ENCODE measurements at places on chromosomes 1 and 21.

DNA sequence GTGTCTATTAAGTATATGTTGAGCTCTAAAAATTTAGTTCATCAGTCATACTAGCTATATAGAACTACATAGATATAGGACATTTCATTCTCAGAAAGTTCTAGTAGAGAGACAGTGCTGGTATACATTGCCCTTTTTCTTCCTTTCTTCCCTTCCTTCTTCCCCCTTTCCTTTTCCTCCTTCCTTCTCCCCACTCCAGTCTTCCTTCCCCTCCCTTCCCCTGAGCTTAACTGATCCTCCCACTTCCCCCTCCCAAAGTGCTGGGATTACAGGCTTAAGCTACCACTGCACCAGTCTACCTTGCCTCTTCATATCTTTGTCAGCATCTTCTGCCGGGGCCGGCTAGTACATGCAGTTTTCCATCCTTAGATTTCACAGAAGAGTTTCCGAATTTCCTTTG is 12.1 kb downstream of the THRAP3 start:
- no peak for DNase-seq

DNA sequence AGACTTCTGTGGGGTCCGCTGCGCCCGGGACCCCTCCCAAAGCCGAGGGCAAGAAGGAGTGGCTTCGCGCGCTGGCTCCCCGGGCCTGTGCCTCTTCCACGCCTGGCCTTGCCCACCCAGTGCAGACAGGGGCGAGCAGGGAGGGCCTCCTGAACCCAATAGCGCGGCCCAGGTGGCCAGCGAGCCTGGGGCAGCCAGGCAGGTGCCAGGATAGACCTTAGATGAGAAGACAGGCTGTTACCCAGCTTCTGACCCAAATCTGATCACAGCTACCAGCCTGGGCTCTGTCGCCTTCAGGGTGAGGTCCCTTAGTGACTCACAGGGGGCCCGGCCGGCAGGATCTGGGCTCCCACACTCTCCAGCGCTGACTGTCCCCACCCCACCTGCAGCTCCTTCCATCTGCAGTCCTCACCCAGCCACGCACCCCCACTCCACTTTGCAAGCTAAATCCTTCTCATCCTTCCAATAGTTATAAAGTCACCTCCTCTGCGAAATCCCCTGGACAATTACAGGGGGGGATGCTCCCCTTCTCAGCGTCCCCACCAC is 9.6 kb downstream of the CLEC20A start:
- no peak for DNase-seq

GRCh38 chr1:115828101-115829022 is 12.6 kb downstream of the NHLH2 start:
- no peak for DNase-seq

GRCh38 chr1:172482044-172482443 is 38.2 kb upstream of the PIGC start:
- DNase-seq, result no peak

- DNase-seq, result no peak
These were observed 15.9 kb downstream of the ZMYND12 start for GRCh38 chr1:42439940-42440339.

GRCh38 chr21:23725576-23725975 is 1881.7 kb downstream of the MRPL39 start:
- no peak for DNase-seq

DNA sequence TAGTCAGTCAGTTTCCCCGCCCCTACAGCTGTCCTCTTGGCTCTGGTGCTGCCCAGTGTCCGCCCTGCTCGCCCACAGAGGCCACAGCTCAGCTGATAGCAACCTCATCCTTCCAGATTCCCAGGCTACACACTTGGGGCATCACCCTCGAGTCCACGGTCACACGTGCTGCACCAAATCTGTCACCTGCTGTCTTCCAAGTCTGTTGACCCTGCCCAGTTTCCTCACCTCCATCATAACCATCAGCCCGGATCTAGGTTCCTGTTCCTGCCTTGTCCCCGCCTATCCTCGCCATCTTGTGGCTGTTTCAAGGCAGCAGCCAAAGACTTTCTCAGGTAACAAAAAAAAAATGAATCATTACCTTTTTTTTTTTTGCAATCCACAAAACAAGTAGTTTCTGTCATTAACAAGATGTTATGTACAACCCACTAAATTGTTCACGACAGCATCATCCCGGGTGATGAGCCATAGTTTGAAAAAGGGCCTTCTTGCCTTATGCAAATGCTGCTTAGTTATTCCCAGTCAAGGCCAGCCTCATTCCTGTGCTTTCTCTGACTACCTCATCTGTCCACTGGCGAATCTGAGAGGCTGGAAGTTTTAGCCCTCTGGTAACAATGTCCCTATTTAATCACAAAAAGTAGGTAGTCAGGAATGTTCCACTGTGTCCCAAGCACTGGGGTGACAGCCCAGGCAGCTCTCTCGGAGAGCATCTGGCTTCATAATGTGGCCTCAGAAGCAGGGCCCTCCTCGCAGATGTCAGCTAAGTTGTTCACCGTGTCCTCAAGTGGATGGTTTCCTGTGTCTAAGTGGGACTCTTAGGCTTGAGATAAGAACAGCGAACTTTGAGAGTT is 4.9 kb upstream of the MIIP start:
- DNase-seq, result no peak

- DNase-seq, result no peak
These were observed 625.3 kb downstream of the KIF26B start for GRCh38 chr1:245779797-245780755.

DNA sequence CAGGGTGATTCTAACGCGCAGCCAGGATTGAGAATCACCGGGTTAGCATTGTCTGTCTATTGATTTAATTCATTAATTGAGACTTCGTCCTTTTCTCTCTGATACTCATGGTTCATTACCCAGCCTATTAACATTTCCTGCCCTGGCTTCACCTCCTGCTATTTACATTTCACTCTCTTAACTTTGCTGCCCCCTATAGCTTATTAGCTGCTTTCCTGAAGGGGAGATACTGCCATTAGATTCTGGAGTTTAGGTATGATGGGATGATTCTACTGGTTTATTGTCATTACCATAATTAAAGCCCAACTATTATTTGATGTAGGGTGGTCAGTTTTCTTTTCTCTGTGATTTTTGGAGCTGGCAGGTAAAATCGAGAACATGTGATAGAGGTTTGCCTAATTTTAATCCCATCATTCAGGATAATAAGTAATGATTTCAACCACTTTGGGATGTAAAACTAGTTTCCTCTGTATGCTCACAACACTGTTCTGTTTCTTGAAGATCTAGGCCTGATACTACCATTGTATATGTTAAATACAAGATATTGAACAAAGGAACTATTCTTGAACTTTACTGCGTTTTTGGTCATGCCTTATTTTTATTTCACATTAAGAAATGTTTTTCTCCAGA is 6.4 kb downstream of the PPP2R5A start:
- DNase-seq, result no peak

DNA sequence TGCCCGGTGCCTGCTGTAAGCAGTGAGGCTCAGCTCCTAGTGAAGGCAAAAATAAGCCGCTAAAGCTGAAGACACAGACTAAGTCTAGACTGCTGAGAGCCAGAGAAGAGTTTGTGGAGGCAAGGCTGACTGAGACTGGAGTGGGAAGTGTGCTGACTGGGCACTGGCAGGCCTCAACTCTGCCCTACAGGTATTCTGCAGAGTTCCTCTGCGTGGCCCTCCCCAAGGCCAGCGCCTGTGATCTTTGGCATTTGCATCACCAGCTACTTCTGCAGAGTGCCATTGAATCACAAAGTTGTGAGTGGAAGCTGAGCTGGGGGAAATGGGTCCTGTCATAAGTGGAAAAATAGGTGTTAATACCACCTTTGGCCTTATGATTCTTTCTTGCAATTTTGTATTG is 905.7 kb downstream of the PLA2G4A start:
- DNase-seq, result no peak

- no peak for DNase-seq
These were observed 35.9 kb downstream of the ITPKB start for GRCh38 chr1:226702957-226703831.

DNA sequence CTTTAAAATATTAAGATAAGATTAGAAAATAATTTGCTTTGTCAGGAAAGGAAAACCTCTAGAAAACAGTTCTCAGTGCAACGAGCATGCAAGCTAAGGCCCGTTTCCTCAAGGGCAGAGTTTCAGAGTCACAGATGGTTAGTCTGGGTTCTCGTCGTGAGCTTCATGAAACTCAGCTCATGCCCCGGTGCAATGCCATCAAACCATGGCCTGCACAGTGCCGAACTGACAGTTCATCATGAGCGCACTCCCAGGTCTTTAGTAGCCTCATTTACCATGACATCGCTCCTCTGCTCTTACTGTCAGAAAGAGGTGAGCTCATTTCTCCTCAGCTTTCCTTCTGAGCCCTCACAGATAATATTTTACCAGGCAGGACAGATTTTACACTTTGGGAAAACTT is 319.2 kb downstream of the NTNG1 start:
- DNase-seq, result no peak

DNA sequence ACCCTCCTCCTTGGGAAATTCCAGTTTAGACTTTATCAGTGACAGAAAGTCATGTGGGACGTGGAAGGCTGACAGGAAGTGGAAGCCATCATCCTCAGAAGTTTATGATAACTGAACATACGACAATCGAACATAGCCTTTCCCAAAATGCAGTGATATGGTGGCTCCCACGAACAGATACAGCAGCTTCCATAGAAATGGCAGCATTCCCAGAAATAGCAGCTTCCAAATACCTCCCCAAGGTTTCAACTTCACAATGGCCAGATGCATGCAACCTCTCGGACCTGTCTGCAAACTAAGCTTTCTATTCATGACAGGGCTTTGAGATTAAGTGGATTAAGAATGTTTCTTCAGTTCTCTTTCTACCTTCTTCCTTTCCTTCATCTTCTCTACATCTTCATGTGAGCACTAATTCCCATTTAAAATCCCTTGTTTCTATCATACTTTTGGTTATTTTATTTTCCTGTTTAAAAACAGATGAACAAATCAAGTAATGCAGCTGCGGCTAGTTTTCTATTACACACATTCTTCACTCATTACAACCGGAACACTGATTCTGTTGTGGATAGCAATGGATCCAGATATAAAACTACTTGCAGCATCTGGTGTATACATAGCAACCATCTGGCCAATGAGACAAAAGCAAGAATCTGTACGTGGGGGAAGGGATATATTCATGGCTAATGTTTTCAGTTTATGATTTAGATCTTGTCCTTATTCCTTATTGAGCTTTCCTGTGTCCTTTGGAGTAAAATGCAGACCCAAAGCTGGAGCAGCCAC is 304.8 kb downstream of the BRINP3 start:
- peak; percentile 23 for DNase-seq

GRCh38 chr1:181623850-181624249 is 140.5 kb downstream of the CACNA1E start:
- DNase-seq, result no peak

DNA sequence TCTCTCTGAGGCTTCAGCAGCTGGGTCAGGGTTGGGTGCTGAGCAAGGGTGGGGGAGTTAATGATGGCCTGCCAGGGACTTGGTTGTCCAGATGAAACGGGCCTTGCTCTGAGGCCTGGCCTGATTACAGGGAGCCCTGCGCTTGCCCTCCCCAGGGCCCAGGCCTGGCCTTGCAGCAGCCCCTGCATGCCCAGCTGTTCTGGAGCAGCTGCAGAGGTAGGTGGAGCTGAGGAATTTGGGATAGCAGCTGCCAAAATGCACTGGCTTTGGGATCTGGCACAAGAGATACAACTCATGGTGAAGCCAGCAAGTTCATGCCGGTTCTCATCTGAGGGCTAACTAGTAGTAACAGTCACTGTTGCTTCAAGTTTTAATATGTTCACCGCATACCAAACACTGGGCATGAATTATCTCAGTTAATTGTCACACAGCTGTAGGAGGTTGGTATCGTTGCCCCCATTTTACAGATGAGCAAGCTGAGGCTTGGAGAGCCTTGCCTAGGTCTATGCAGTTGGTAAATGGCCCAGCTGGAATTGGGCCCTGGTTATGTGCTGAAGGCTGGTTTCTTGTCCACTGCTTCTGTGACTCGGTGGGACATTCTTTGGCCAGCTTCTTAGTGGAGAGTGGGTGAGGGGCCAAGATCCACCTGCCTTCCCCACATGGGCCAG is 7.3 kb upstream of the SERINC2 start:
- no peak for DNase-seq

DNA sequence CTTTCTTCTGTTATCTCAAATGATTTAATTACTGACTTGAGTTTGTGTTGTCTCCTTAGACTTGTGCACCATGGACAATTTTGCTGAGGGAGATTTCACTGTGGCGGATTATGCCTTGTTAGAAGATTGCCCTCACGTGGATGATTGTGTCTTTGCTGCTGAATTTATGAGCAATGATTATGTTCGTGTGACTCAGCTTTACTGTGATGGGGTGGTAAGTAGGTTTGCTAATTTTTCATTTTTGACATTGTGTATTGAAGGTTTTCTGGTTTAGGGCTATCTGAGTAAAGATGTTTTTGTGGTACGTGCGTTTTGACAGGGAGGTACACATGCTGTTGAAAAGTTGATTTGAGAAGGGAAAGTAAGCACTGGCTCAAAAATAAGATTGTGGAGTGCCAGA is 14.1 kb downstream of the TTC3 start:
- DNase-seq, result no peak

DNA sequence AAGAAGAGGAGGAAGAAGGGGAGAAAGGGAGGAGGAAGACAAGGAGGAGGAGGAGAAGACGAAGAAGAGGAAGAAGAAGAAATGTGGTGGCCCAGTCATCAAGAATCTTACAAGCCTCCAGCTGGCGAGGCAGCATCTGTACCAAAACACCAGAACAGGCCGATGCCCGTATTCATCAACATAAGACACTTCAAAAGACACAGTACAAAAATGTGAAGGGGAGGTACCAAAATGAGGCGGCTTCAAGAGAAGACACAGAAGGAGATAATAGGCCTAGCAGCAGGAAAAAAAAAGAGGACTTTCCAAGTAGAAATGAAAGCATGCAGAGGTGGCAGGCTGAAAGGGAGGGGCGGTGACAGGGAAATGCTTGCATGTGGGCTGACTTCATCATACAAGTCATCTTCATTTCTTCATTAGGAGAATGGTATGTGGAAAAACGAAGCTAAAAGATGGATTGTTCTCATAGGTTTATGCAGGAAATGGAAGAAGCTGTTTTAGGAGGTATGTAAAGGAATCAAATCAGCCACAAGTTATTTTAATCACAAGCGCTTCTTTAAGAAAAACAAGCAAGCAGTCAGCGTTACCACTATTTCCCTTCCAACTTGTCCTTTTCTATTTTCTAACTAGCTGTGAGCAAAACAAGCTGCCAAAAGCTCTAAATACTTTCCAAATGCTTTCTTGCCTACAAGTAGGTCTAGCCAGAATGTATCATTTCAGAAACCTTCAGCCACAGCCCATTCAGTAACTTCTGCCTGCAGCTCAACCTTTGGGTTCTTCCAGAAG is 192.3 kb downstream of the SLC45A1 start:
- DNase-seq, result peak; percentile 69

DNA sequence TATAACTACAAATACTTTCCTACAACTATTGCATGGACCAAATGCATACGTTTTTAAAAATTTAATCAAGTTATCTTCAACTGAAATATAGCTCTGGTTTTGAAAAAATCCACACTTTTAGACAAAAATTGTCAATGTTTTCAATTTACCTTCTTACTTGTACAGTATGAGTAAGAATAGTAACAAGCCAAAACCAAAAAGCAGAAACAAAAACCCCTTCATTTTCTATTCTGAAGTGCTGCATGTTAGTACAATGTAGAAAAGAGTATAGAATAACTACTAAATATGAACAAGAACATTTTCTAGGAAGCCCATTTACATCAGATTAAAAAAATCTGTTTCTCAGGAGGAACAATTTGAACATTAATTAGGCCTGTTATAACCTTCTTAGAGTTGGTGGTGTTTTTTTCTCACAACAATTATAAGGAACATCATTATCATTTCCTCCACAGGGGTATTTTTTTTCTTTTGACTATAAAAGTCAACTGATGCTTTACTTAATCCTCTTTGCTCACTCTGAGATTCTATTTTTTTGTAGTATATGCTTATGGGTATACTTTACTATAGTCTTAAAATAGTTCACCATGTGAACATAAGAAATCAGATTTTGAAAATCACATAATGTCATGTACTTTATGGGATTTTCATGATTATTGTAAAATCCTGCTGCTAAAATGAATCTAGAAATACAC is 475.4 kb downstream of the PTBP2 start:
- no peak for DNase-seq

Data from fibroblast of skin of left biceps (primary cell).